Aorta (tissue), 5 donors: ENCODE measurements at places on chromosomes 4 and X. TPM values are rescaled to one million over a fixed set of nuclear protein-coding genes. Genes with fewer than 3 reads are reported as not detected.

The GPR82 gene
- total RNA-seq: 0.45 TPM

The BLOC1S4 gene
- total RNA-seq: 12.5 TPM

The SULT1E1 gene
- total RNA-seq: not detected

The GPRIN3 gene
- total RNA-seq: 9.8 TPM

DNA sequence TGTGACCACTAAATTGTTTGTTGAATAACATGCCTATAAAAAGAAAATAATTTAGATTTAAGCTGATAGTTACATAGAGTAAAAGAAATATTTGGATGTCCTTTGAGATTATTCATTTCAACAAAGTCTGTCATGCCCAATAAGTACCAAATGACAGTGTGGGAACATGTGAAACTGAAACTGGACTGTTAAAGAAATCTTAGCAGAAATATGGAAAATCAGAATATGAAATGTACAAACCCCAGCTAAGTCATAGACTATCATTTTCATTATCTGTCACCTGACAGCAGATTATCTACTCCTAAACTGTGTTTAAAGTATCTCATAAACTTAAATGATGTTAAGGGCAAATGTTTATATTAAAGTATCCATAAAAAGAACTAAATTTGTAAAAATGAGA, 437.8 kb upstream of the FAM241A start:
- no peak for DNase-seq

GRCh38 chr4:80608281-80608980, 272.9 kb downstream of the CFAP299 start:
- no peak for DNase-seq

DNA sequence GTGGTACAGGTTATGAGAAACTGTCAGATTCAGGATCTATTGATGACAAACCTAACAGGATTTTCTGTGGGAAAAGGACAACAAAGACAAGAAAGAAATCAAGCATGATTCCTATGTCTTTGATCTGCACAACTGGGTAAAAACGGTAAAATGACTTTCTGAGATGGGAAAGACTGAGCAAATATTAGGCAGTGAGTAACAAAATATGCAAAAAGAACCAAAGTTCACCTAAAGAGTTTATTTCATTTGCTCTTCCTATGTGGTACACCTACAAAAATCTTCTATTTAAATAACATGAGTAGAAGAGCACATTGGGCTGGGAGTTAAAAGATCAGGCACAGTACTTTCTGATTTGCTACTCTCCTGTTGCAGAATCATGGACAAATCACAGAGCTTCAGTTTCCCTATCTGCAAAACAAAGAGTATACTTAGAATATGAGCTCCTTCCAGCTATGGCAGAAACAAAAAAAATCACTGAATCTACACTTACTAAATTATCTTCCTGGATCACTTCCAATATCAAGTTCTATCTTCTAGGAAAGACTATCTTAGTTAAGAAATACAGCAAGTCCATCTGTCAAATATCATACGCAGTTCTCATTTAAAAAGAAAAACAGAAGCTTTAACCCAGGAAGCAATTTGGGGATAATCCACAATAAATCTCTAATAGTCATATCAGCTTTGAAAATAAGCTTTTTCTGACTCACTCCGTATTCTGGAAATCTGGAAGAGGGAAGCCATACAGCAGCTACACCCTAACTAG, 37.4 kb downstream of the NFXL1 start:
- DNase-seq: no peak

GRCh38 chr4:56425518-56425917, 9.9 kb downstream of the PPAT start:
- no peak for DNase-seq

GRCh38 chr4:157271166-157271869, 50.8 kb downstream of the GRIA2 start:
- no peak for DNase-seq

DNA sequence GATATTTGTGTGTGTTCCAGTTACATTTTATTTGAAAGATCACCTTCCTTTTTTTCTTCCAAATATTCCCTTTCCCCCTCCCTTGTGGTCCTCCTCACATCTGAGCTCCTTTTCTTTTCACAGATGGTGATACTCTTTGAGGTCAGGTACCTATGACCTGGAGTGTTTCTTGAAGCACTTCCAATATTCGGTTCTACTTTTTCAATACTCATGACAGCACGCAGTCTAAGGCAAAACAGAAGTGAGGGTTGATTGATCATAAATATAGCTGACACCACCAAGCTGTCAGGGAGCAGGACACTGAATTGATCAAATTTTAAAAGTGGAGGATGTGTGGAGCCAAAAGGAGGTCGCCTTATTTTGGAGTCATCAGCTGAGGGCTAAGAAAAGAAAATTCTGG, 334.4 kb upstream of the MAGEB2 start:
- DNase-seq: no peak

GRCh38 chrX:5586726-5587125, 641.9 kb downstream of the NLGN4X start:
- no peak for DNase-seq

- no peak for DNase-seq
Measured at GRCh38 chr4:170425040-170425439, 335.3 kb upstream of the AADAT start.

GRCh38 chr4:26261405-26261804, 59.4 kb upstream of the RBPJ start:
- DNase-seq: no peak

DNA sequence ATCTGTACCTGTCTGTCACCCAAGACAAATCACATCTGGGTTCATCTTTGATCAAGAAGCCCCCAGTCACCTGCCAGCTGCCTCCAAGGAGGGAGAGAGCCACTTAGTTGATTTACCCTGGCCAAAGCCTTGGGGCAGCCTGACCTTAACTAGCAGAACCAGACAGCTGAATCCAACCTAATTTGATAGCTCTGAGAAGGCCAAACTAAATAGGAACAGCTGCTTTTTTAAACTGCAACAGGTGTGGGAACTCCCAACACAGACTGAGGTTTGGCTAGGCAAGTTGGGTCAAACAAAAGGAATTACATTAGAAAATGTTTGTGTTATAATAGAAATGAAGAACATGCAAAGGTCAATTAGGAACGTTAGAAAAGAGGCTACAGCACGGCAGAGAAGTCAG, 375.7 kb downstream of the NLGN4X start:
- DNase-seq: no peak

DNA sequence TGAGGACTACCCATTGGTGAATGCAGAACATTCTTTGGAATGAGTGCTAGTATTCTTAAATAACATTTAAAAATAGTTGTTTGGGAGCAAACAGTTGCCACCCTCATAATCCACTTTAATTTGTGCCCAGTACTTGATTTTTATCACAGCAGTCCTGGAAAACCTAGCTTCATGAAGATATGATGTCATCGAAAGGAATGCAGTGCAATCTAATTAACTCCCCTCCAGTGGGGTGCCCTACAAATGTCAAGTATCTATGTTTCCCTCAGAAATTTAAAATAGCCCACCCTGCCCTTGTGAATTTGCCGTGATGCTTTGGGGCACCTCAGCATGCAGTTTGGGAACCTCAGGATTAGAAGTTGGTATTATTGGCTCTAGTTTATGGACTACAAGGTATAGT, 5.4 kb downstream of the RAB9A start:
- no peak for DNase-seq

GRCh38 chrX:42289492-42290385, 366.4 kb upstream of the CASK start:
- DNase-seq: no peak

DNA sequence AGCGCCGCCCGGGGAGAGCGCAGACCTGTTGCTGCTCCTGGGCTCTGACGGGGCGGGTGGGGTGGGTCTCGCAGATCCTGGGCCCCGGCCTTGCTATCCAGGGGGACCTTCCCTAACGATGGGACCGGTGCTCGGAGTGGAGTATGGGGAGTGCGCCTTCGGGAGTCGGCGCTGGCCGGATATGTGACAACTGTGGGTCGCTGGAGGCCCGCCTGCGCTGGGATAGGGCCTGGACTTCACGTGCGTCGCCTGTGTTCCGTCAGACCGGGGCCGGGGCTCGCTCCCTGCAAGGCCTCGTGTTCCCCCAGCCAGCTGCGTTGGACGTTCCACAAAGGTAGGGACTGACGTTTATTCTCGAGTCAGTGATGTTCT, 1.3 kb downstream of the TBL1X start:
- peak; percentile 77 for DNase-seq
